ENCODE measurements at places on chromosomes 7 and 10.

- DNase-seq = no peak
Observed at GRCh38 chr7:111083413-111083812, 7.5 kb upstream of the LRRN3 start.

- DNase-seq = no peak
Observed at GRCh38 chr10:25356609-25357008, 181.8 kb downstream of the GPR158 start.

DNA sequence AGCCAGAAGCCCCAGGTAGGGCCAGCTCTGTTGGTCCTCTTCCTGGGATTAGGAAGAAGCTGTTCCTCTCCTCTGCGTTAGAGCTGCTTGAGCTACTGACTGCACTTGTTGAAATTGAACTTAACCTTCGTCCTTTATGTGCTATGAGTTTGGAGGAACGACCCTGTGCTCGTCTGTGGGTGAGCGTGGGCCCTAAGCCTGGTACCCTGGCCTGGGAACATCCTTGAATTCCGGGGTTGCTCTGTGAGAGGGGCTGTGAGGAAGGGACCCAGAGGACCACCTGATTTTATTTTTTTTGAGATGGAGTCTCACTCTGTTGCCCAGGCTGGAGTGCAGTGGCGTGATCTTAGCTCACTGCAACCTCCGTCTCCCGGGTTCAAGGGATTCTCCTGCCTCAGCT is 447.2 kb upstream of the FOXK1 start:
- no peak for DNase-seq

GRCh38 chr7:4052130-4052529 is 630.0 kb upstream of the FOXK1 start:
- no peak for DNase-seq

GRCh38 chr10:10958041-10958440 is 59.6 kb upstream of the CELF2 start:
- no peak for DNase-seq

- no peak for DNase-seq
Observed at GRCh38 chr10:26112532-26112931, 104.0 kb upstream of the GAD2 start.
